Activated CD4-positive, alpha-beta T cell treated with anti-CD3 and anti-CD28 coated beads for 48 hours (primary cell): ENCODE measurements at places on chromosomes 1 and 21.

- DNase-seq: no peak
Measured at GRCh38 chr21:16082038-16082816, 352.4 kb downstream of the USP25 start.

GRCh38 chr1:49389699-49390098, 613.0 kb upstream of the BEND5 start:
- DNase-seq: no peak

GRCh38 chr1:76950306-76950705, 83.0 kb downstream of the ST6GALNAC5 start:
- DNase-seq: no peak

DNA sequence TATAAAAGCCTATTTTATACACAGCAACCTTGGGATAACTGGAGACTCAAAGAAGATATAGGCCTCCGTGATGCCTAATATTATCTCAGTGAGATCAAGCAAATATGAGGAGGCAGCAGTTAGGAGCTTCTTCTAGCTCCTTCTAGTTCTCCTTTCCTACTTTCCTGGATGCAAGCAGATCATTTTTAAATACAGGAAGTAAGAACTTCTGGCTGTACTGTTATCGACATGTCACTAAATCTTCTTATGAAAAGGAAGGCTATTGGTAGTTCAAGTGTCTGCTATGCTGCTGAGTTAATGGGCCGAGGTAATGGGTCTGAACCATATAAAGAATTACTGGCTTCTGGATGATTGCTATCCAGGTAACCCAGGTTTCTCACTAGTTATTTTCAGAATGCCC, 15.9 kb downstream of the HSPA13 start:
- DNase-seq: no peak

DNA sequence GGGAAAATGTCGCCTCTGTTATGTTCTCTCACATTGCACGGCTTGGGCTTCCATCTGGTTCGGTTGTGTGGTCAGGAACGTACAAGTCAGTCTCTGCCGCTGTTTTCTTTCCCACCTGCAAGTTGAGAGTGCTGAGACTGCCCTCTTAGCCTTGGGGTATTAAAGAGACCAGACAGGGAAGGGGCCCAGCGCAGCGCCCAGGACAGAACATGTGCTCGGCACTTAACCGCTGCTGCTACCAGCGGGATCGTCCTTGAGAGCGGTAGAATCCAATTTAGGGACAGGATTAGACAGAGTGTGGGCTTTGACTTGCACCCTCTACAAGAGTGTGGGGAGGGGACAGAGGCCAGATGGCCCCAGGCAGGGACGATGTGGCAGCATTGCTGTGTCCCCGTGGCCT, 17.7 kb upstream of the AGPAT3 start:
- DNase-seq: no peak

- no peak for DNase-seq
Measured at GRCh38 chr1:222061711-222062359, 319.9 kb upstream of the DUSP10 start.
